ENCODE measurements at places on chromosomes 6 and 20.

DNA sequence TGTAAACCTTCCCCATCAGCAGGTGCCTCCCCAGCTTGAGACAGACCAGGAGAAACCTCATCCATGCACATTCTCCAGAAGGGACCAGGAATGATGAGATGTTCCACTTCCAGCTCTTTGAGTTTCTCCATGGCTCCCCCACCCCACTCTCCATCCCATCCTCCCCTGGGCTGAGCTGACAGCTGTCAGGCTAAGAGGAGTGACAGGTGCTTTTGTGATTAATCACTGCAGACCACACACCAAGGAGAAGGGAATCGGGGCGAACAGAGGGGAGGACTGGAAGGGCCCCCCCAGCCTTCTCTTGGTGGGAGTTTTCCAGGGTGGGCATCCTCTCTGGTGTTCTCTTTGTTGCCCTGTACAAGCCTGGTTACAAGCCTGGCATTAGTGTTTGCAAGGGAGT, 56.1 kb upstream of the ZFAND3 start:
- DNase-seq, result no peak

GRCh38 chr6:142822842-142823241, 122.1 kb downstream of the HIVEP2 start:
- DNase-seq, result no peak

DNA sequence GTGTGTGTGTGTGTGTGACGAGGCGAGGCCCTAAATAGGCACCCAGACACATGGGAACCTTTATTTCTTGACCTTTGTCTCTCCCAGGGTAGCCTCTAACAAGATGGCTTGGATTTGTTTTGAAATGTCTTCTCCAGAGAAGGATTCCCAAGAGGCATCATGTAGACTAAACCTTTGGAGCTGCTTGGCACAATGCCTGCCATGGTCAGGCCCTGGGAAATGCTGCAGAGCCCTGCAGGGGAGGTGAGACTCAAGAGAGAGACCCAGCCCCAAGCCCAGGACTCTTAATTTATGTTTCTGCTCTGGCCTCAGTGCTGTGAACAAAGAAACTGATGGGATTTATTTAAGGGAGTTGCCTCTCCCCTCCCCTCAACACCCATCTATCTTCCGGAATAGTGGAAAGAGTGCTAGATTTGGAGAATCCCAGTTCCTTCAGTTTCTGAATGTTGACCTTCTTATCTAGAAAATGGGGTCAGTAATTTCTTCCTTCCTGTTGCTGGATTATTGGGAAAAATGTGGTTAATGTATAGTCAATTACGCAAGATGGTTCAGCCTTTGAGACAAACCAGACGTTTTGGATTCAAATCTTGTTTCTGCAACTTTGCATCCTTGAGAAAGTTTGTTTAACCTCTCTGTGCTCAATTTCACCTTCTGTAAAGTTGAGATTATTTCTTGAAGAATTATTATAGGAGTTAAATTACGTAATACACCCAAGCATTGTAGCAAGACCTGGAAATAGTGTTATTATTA, 434.8 kb downstream of the MAFB start:
- DNase-seq, result peak; percentile 46

DNA sequence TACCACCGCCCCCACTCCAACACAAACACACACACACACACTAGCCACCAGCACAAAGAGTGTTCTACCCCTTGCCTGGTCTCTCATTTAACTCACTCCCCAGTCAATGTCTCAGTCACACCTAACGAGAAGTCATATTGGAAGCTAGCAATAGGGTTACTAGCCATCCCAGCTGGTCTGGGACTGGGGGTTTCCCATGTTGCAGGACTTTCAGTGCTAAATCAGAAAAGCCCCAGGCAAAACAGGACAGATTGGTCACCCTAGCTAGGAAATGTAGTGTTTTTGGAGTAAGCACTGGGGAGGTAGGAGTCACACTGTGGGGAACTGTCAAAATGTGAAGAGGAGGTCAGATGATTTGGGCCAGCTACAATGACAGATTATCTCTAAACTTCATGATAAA, 158.1 kb downstream of the UNC5CL start:
- no peak for DNase-seq

DNA sequence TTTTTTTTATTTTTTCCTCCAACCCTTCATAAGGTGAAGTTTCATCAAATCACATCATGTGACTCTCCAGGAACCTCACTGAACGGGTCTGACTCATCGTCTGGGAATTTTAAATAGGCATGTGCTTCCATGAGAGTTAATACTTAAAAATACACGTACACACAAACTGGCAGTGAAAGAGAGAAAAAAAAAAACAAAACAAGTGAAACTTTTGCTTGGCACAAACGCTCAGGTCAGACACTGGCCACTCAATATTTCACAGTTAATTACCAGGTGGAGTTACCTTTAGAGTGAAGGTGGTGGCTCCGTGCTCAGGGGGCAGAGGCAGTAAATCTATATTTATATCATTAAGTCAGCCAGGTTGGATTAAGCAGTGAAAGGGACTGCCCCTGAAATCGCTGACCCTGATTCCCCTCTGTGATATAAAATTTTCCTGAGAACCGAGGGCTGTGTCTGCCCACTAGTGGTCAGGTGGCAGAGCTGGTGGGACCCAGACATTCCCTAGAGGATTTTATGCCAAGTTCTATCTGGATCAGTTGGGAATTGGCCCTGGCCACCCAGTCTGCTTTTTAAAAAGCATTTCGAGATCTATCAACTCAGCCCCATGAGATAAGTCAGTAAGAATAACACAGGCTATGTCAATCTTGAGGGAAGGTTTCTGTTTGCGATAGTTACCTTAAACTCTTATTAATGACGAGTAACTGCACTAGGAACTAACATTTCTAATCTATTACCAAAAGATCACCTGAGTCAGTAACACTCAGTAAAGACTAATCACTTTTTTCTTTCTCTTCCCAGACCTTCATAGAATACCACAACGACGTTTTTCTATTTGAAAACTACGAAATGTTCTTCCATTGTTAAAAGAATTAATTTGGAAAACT, 259.1 kb downstream of the HDGFL1 start:
- DNase-seq, result peak; percentile 88

- DNase-seq, result no peak
These were observed 53.9 kb upstream of the DDR1 start for GRCh38 chr6:30830438-30830837.

DNA sequence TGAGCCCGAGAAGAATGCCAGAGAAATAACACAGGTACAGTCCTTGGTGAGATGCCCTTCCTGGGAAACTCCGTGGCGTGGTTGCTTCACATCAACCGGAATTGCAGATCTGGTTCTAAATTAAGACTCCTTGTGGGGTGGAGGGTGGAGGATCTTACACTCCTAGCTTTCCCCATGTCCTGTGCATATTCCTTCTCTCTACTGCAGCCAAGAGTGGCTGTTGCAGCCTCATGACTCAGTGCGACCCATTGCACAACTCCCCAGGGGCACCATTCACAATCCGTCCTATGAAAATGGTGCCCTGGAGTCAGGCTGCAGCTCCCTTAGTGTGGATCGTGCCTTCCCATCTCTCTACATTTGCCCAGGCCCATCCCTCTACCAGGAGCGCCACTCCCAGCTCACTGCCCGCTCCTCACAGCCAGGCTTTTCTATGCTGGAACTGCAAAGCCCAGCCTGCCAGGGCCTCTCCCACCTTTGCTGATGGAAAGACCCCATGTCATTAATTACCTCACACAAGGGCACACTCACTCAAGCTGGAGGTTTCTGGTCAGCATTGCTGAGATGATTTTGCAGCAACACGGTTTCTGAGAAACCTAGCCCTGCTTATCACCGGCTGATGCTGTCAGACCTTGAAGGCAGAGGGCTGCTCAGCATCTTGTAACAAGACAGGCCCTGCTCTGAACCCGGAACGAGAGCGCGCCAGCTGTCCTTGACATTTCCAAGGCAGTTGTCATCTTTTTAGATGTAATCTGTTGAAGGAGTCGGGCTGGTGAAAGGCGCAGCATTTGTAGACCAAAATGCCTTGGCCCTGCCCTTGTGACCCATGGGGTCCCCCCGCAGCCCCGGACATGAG, 39.7 kb downstream of the SIRPA start:
- DNase-seq, result no peak

DNA sequence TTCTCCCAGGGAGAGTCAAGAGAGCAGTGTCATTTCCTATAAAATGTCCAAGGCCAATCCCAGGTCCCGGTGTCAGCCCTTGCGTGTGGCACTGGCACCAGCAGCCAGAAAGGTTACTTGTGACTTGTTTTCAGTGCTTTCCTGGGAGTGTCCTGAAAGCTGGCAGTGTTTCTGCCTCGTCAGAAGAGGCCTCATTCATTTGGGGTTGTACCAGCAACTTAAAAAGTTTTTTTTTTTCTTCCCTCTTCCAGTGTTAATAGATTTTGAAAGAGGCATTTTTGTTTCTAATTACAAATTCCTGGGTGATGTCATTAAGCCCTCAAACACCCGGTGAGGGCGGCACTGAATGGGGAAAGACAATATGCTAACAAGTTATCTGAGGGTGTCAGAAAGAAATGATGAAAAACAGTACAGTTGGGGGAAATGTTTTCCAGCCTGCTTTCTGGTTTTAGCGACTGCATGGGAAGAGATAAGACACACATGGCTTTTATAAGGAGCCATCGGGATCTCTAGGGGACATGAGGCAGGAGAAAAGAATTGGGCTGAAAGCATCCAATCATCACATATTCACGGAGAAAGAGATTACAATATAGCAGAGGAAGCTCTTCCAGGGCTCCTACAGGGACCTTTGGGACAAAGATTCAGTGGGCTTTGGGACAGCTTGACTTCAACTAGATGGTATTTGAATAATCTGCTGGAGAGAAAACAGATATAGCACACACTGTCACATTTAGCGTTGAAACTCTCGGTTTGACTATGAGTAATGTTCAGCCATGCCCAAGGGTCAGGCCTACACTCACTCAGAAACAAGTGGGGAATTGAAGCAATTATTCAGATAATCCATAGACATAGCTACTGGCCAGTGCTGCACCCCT, 153.0 kb downstream of the BCAS1 start:
- DNase-seq, result no peak

DNA sequence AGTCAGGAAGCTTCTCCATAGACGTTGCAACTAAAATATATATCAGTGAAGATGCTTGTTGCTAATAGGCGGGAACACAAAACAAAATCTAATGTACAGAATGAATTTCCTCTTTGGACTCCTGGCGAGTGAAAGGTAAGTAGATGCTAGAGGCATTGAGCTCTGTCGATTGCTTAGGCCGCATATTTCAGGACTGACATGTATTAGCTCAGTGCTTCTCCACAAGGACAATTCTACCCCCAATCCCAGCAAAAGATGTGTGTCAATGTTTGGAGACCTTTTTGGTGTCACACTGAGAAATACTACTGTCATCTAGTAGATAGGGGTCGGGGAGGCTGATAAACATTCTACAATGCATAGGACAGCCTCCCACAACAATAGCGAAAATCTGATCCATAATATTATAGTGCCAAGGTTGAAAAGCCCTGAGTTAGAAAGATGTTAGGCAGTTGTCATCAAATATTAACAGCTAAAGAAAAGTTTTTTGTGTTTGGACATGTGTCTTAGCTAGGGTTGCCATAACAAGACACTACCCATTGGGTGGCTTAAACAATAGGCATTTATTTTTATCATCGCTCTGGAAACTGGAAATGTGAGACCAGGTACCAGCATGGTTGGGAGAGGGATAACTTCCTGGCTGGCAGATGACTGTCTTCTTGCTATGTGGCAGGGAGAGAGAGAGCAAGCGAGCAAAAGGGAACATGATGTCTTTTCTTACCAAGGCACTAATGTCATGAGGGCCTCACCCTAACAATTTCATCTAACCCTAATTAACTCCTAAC, 48.0 kb upstream of the BCAS1 start:
- DNase-seq, result no peak

GRCh38 chr6:148703900-148704299, 42.9 kb upstream of the UST start:
- DNase-seq, result no peak

DNA sequence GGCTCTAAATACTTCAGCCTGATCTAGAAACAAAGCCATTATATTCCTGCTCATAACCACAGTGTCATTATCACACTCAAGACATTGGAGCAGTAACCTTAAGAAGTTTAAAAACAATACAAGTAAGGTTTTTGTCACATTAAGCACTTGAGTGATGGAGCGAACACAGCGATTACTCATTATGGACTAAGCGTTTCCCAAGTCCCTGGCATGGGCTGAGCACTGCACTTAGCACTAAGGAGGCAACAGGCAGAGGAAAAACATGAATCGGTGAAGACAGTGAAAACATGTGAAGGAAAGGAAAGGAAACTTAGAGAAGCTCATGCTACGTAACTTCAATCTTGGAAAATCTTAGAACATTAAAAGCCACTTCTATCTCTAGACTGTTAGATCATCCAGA, 108.7 kb downstream of the SLC24A3 start:
- DNase-seq, result no peak

- no peak for DNase-seq
These were observed 146.6 kb upstream of the LAMP5 start for GRCh38 chr20:9367746-9368145.

GRCh38 chr20:37377346-37378081, 31.6 kb downstream of the SRC start:
- DNase-seq, result no peak

GRCh38 chr6:15481390-15482291, 181.2 kb downstream of the DTNBP1 start:
- DNase-seq, result no peak

GRCh38 chr6:138507977-138508675, 8.8 kb upstream of the NHSL1 start:
- no peak for DNase-seq

DNA sequence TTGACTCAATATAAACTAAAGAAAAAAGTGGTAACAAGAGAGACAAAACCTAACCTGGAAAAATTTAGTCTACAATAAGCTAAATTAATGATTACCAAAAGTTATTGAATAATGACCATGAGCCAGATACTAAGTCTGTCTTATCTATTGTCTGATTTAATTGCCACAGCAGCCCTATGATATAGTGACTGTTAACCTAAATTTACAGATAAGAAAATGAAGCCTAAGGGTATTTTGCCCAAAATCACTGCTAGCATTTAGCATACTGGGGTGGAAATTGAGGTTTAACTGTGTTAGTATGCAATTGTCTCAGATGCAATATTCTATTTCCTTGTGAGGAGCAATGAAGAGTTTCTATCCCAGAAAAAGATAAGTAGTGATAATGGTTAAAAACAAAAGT, 361.0 kb upstream of the EYS start:
- no peak for DNase-seq

DNA sequence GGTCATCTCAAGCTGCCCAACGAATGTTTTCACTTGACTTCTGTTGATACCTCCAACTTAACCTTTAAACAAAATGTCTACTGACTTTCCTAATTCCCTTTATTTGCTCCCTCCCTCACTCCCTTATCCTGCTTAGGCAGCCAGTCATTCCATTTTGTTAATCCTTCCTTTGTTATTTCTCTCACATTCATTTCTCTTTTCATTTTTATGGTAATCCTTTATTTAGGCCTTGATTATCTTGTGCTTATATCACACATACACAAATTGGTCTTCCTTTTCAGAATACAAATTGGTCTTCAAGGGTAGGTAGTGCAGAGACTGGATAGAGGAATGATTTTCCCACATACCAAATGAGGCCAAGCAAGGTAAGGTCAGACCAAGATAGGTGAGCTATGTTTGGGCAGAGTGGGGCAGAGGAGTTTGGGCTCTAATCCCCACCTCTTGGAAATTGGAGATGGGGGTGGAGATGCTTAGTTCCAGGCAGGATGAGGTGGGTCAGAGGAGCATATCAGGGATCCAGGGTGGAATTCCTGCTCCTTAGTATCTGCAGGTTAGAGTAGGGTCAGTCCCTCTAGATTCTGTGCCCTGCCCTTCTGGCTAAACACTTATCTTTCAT, 2.0 kb upstream of the SPACA1 start:
- DNase-seq, result no peak

- no peak for DNase-seq
These were observed 127.9 kb downstream of the DTNBP1 start for GRCh38 chr6:15534974-15535373.

Data from smooth muscle cell of the brain vasculature (primary cell).